PC-9 (cell line): ENCODE measurements at places on chromosomes 6 and 20.
A peak's percentile ranks its signal among the peaks of the same experiment; 100 is the strongest.

- DNase-seq, result no peak
Measured at GRCh38 chr6:20312606-20313005, 89.1 kb upstream of the E2F3 start.

GRCh38 chr20:6209093-6209492 lies 86.3 kb upstream of the FERMT1 start:
- DNase-seq, result no peak

DNA sequence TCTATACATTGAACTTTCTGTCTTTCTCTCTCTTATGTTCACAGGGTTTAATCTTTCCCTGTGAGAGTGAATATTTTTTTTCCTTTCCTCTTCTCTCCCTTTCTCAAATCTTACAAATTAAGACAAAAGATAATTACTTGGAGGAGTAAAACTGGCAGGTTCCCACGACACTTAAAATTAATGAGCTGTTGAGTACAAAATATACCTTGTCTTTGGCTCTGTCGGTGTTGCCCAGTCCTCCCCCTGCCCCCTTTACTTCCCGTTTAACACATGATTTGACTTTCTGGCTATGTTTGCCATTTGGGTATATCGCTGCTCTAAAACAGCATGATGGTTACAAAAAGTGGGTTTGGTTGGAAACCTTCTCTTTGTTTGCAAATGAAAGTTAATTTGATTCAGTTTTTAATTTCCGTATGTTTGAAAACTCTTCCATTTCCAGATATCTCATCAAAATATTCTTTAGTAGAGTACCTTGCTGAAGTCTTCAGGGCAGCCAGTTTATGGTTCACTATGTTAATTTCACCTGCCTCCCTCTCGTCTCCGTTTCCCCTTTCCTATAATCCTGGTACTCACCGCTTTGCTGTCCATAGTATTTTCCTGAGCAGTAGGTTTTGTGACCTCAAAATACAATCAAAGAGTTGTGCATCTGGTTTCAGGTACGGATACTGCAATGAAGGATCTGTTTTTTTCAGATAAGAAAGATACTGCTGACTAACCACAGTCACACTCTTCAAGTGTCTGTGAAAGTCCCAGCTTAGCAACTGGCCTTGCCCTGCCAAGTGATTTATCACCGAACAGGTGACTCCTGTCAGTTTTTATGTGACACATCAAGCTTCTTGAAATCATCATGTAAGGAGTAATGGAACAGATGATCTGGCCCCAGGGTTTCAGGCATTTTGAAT lies 181.2 kb downstream of the DTNBP1 start:
- no peak for DNase-seq

DNA sequence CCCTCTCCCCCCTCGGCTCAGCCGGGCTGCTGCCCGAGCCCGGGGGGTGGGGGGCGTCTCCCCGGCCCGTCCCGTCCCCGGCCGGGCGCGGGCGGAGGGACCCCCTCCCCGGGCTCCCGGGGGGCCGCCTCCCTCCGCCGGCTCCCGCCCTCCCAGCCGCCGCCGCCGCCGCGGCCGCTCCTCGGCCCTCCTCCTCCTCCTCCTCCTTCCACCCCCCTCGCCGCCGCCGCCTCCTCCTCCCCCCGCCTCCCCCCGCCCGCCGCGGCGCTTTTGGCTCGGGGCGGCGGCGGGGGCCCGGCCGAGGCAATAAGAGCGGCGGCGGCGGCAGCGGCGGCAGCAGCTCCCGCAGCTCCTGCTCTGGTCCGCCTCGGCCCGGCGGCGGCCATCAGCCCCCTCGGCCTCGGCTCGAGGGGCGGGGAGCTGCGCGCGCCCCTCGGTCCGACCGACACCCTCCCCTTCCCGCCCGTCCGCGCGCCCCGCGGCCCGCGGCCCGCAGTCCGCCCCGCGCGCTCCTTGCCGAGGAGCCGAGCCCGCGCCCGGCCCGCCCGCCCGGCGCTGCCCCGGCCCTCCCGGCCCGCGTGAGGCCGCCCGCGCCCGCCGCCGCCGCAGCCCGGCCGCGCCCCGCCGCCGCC lies 38.7 kb downstream of the GNAS start:
- no peak for DNase-seq

DNA sequence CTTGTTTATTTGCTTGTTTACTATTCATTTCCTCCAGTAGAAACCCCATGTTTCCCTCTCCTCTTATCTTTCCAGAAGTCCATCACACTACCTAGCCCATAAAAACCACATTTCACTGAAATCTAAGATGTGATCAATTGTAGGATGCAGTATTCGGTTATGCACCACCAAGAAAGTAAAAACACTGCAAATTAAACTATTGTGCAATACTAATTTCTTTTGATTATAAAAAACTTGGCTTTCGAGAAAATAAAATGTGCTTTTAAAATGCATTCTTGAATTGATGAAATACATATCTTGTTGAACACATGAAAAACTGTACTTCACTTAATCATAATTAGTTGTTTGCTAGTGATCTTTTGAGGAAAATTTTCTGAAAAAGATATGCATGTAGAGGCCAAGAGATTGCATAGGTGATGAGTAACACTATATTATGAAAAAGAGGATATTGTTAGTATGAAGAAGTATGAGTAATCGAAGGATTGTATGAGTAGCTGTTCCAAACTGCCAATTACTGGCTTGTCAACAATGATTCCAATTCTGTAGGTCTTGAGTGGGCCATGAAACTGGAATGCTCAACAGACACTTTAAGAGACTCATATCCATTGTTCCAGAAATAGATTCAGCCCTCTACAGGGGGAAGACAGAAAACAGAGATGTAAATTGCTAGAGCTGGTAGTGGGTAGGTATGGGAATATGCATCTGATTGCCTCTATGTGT lies 79.7 kb downstream of the RNF217 start:
- DNase-seq, result no peak

DNA sequence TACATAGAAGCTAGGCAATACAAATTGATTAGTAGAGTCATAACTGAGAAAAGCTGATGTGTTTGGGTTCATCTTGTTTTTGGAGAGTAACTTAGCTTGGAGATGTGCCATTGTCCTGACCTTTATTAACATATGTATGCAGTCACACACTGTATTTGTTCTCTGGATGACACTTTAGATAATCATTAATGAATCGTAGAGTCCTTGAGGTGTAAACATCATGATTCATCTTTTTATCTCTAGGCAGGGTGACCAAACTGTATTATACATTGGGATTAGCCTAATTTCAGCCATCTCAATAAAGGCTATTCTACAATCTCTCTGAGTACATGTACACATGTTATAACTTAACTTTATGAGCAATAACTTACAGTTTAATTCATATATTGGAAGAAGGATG lies 3.6 kb upstream of the MTCL3 start:
- no peak for DNase-seq

GRCh38 chr20:1396702-1397101 lies 3.8 kb upstream of the FKBP1A start:
- no peak for DNase-seq

DNA sequence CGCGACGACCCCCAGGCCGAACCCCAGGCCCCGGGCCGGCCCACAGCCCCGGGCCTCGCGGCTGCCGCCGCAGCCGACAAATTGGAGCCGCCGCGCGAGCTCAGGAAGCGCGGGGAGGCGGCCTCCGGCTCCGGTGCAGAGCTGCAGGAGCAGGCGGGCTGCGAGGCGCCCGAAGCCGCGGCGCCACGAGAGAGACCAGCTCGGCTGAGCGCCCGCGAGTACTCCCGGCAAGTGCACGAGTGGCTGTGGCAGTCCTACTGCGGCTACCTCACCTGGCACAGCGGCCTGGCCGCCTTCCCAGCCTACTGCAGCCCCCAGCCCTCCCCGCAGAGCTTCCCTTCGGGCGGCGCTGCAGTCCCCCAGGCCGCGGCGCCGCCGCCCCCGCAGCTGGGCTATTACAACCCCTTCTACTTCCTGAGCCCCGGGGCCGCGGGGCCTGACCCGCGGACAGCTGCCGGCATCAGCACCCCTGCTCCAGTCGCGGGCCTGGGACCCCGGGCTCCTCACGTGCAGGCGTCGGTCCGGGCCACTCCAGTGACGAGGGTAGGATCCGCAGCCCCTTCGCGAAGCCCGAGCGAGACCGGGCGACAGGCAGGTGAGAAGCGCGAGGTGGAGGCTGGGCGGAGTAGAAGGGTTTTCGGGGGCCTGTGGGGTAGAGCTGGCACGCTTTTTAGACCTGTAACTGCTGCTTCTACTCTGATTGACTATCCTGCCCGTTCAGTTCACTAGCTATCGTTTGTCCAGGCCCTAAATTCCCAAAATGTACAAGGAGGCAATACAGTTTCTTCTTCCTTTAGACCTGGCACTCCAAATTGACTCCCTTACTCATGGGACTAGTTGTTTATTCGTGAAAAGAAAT lies 654 bp downstream of the FAM8A1 start:
- no peak for DNase-seq

DNA sequence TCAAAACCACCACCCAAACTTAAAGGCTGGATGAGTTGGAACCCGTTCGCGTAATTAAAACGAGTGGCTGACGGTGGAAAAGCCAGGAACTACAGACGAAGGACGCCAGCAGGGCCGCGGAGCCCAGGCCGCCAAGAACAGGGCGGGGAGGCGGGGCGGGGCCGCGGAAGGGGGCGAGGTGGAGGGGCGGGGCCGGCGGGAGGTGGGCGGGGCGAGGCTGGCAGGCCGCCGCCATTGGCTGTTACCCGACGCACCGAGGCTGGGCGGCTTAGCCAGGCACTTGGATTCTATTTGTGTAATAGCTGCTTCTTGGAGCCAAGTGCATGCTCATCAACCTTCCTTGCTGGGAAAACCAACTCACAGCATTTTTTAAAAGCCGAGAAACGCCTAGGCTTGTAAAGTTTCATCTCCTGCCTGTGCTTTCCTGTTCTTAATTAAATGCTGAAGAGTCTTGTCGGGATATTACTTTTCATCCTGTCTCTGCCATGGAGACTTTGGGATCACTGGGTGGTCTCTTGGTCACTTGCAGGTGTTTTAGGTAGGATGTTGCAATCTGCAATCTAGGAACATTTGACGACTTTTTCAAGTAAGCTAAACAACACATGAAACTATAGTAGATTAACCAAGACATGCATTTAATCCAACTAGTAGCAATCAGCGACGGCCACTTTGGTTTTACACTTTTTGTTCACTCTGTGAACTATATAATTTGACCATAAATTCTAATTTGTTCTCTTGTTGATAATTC lies 245.0 kb downstream of the ARID1B start:
- peak; percentile 72 for DNase-seq

- DNase-seq, result no peak
Measured at GRCh38 chr20:58702859-58703648, 10.5 kb downstream of the NPEPL1 start.

GRCh38 chr20:57656252-57656820 lies 36.1 kb upstream of the ZBP1 start:
- no peak for DNase-seq

GRCh38 chr6:44034391-44034861 lies 92.8 kb downstream of the MRPL14 start:
- DNase-seq, result peak; percentile 87

GRCh38 chr6:20119485-20119884 lies 92.8 kb downstream of the MBOAT1 start:
- DNase-seq, result no peak

DNA sequence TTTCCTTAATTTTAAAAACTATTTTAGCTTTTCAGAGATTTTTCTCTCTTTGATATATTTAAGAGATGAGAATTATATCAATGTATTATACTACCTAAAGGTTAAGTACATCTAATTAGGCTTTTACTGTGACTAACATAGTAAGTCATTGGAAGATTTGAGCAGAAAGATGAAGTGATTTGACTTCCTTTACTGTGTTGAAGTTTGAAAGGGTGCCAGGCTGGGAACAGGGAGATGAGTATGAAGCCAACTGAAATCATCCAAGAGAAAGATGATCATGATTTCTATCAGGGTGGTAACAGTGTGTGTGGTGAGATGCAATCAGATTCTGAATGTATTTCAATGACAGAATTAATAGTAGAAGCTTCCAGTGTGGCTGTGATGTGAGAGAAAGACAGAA lies 87.3 kb downstream of the TRDN start:
- DNase-seq, result no peak
